ENCODE measurements at places on chromosomes 11 and 22.
A peak's percentile ranks its signal among the peaks of the same experiment; 100 is the strongest.

GRCh38 chr11:84969103-84969502 is 658.0 kb downstream of the DLG2 start:
- DNase-seq: no peak

DNA sequence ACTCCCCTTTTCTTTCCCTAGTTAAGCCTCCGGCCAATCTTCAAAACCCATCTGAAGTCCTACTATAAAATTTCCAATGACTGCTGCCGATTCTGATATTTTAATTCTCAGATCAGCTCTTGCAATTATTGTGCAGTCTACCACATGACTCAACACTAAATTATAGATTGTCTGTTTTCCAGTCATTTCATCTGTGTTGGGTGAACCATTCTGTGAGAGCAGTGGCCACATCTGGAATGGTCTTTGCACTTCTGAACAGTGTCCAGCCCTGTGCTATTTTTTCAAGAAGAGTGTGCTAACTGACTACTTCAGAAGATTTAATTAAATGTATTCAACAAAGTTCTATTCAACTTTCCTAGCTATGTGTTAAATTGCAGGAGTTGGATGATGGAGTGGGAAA is 47.2 kb upstream of the MMP7 start:
- DNase-seq: no peak

- no peak for DNase-seq
These were observed 3.9 kb downstream of the DGKZ start for GRCh38 chr11:46351148-46351547.

DNA sequence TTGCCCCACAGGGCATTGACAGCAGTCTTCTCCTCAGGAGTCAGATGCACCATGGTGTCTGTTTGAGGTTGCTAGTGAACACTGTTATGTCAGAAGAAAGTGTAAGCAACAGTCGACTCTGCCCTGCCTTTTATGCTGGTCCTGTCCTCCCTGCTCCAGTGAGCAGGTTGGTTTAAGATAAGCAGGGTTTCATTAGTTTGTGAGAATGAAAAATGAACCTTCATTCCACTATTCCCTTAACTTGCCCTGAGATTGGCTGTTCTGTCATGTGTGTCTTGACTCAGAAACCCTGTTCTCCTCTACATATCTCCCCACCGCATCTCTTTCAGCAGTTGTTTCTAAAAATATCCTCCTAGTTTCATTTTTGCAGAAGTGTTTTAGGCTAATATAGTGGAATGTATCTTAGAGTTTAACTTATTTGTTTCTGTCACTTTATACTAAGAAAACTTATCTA is at the start of gene HBD:
TSS of gene HBD (minus strand) at position 103 of the 454 bp plus-strand sequence. CDS start at position 53, 50 bp downstream.
- no peak for DNase-seq

DNA sequence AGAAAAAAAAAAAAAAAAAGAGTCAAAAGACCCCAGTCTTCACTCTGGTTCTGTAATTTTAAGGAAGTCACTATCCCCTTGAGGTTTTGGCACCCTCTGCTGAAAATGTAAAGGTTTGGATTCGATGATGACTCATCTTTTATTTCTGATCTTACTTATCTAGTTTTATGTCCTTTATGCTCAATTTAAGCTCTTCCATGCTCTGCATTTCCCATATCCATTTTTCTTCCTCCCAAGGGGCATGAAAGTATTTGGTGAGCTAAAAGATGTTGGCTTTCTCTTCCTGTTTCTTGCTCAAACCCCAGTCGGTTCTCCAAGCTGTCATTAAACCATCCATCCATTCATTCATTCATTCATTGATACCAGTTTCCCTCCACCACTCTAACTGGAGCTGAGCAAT is 61.0 kb upstream of the CDON start:
- no peak for DNase-seq

GRCh38 chr11:88739524-88739923 is 326.3 kb downstream of the GRM5 start:
- no peak for DNase-seq

DNA sequence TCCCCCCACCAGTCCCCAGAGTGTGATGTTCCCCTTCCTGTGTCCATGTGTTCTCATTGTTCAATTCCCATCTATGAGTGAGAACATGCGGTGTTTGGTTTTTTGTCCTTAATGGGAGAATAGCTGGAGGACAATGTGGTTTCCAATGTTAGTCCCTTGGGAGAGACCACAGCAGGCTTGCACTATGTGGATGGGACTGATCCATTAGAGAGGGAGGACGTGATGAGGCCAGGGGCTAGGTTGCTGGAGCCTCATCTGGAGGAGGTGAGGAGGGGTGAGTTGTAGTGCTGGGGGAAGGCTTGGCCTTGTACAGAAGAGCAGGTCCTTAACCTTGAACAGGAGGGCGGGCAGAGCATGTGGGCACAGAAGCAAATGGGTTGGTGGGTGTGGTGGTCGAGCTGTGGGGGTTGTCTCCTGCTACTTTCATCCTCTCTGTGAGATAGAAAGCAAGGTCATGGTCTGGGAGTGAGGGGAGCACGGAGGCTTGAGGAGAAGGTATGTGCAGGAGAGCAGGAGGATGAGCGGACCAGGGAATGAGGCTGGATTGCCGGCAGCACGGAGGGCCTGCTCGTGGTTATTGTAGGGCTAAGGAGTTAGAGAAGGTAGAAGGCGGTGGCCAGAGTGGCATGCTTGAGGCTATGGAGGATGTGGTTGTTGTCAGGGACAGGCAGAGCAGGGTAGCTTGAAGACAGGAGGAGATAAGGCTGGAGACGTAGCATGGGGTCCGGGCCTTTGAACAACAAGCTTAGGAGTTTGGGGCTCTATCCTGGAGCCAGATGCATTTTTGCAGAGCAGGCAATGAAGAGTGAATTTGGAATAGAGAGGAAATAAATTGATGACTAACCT is 11.2 kb upstream of the SREBF2 start:
- DNase-seq: no peak

- no peak for DNase-seq
These were observed 40.4 kb downstream of the AMPD3 start for GRCh38 chr11:10495464-10495786.

- DNase-seq: no peak
These were observed 100.3 kb downstream of the GUCY1A2 start for GRCh38 chr11:106917973-106918372.

- peak; percentile 84 for DNase-seq
These were observed 15.9 kb upstream of the NFRKB start for GRCh38 chr11:129911298-129911697.

GRCh38 chr22:30643055-30643875 is 7.7 kb downstream of the SLC35E4 start:
- no peak for DNase-seq

DNA sequence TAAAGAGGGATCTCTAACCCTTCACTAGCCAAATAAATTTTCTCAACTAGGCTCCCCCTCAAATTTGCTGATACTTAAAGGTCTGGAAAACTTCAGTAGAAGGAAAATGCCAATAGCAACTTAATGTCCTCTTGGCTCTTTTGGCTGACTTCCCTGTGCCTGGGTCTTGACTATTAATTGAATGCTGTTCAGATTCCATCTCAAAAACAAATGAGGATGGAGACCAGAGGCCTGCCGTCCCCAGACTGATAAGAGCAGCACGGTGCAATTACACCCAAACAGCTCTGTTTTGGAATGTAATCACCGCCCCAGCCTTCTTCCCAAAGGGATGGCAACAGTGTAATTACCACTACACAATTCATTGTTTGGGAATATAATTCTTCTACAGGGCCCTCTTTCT is 89.3 kb upstream of the CHRM4 start:
- no peak for DNase-seq

GRCh38 chr11:326842-327580 is 6.4 kb upstream of the IFITM3 start:
- DNase-seq: peak; percentile 65

DNA sequence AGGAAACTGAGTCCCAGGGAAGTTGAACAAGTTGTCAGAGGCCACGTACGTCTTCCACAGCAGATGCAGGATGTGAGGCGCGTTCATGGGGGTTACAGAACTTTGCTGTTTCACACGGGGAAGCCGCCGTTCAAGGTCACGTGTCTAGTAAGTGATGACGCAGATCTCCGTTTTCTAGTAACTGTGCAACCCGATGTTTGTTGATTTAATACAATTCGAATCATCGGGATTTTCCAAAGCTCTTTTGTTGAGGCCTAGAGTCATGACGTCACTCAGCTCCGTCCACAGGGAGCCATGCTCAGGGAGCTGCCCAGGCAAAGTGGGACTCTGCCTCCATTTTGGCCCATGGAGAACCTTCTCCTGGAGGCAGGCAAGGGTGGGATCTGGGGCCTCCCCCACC is 1121.8 kb downstream of the TBC1D22A start:
- no peak for DNase-seq

GRCh38 chr11:64391839-64392238 is 32.9 kb downstream of the RPS6KA4 start:
- no peak for DNase-seq

- DNase-seq: peak; percentile 52
These were observed 11.3 kb downstream of the LSP1 start for GRCh38 chr11:1864231-1864630.

DNA sequence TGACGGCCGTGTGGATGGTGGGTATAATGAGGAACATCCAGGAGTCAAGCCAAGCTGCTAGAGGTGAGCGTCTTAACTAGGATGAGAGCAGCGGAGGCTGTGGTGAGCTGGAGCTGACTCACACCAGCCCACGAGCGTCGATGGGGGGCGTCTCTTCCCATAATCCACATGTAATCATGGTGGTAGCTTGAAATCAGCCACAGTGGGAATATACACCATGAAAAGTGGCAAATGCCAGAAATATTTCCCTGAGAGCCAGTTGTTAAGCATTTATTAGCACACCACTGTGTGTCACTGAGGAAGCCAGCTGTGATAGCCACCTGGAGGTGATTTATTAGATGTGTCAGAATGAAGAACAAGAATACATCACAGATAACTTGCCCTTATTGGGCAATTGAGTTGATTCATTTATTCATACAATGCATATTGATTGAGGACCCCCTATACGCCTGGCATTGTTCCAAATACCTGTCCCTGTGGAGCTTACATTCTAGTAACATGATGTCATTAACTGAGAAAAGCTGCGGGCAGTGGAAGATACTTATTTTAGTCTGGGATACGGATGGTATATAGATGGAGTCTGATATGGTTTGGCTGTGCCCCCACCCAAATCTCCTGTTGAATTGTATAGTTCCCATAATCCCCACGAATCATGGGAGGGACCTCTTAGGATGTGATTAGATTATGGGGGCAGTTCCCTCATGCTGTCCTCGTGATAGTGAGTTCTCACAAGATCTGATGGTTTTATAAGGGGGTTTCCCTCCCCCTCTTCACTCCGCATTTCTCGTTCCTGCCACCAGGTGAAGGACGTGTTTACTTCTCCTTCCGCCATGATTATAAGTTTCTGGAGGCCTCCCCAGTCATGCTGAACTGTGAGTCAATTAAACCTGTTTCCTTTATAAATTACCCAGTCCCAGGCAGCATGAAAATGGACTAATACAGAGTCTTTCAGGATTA is 473.4 kb downstream of the METTL15 start:
- DNase-seq: no peak

GRCh38 chr11:69044111-69045013 is 4.4 kb upstream of the TPCN2 start:
- DNase-seq: peak; percentile 74

DNA sequence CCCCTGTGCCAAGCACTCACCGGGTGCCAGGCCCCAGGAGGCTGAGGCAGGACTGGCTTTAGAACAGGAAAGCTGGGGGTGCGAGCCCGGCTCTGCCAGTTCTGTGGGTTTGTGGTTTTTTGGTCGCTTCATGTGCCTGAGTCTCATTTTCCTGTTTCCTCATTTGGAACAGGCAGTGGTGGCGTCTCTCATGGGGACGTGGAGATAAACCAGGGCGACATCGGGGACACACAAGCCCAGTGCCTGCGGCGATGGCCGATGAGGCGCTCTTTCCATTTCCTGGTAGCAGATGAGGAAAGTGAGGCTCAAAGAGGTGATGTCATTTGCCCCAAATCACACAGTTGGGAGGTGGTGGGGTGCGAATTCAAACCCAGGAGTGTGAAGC is 20.8 kb upstream of the CHKA start:
- DNase-seq: peak; percentile 63

DNA sequence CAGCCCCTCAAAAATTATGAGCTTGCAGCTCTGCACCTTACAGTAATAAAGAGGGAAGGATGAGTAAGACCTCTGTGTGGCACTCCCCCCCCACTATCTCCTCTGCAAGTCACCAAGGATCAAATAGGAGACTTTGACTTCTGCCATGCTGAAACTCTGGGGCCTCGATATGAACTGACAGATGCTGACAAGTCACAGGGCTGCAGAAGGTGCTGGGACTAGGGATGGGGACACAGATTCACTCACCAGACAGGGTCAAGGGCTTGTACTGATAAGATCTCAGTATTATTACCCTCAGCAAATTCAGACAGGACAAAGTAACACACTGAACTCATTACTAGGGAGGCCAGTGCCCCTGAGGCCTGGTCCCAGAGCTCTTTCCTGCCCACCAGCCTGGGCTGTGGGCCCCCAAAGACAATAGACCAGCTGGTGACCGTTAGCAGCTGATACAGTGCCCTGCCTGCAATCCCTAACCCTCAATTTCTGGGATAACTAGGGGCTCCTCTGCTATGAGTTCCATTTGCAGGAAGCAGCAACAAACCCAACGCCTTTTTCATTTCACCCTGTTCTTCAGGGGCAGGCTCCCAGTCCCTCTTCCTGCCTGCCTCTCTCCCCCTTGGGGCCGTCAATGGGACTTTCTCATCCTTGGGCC is 20.1 kb downstream of the TMPRSS13 start:
- DNase-seq: no peak

DNA sequence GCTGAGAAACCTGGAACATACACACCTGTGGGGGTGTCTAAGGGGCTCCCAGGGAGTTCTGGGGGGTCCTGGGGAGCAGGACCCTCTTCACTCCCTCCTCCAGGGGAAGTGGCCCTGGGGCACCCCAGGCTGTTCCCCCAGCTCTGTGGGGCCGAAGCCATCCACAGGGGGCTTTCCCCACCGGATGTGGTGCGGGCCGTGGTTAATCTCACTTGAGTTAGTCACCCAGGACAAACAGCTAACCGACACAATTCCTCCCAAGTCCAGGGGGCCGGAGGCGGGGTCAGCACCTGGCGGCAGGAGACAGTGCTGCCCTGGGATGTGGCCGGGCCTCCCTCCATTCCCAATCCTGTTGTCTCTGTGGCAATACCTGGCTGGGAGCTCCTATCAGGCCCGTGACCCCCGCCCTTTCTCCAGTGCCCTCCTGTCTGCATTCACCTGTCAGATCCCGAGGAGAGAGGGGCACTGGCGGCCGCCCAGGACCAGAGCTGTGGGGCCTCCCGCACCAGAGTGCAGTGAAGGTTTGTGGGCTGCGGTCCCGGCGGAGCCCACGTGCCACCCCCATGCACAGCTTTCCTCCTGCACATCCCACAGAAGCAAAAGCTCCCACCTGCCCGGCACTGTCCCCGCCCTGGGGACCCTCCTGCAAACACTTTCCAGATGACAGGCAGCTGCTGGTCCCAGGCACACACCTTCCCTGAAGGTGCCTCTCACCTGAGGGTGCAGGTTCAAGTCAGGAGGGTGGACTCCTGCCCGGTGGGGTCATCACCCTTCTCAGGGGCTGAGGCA is 5.2 kb upstream of the MUC5AC start:
- DNase-seq: peak; percentile 89

DNA sequence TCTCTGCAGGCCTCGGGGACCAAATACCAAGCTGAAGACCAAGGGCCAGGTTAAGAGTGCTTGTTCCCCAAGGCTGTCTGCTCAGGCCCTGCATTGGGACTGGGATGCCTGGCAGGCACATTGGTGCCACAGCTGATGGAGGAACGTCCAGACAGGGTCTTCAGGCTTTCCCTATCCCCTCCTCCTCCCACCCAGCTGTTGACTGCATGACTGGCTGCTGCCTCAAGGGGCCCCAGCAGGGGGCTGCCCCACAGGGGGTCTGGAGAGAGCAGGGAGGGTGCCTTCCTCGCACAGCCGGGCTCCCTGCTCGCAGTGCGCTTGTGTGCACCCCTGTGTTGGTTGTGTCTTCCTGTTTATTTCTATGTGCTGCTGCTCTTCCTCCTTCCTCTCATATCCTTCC is 9.9 kb downstream of the RCOR2 start:
- DNase-seq: no peak

- no peak for DNase-seq
These were observed 782.9 kb upstream of the CCDC90B start for GRCh38 chr11:84069048-84069447.
